ENCODE measurements at places on chromosomes 12 and 14.

GRCh38 chr14:104657101-104657524 lies 32.3 kb upstream of the INF2 start:
- no peak for DNase-seq

DNA sequence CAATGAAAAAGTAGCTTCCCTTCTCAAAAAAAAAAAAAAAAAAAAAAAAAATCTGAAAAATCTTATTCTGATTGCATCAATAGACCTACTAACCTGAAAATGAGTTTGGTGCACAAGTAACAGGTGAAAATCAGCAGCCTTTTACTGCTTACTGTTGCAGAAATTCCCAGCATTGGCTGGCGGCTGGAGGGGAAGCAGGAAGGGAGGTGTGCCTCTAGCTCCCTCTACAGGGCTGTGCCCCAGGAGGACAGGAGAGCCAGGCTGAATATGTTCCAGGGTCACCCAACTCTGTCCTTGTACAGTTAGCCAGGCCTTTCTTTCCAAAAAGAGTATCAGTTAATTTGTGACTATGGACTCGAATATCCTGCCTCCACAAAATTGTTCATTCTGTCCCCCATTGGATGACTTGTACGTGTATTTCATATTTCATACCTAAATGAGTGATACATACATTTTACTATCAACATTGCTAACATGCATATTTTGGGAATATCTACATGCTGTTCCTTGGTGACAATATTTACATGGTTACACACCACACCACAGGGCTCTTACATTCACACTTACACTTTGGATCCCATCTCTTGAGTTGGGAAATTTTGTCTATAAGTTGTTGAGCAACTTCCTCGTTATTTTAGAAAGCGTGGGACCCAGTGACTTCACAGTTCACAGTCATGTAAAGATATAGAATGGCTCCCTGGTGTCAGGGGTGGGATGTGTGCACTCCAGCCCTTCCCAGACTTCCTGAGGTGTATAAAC lies 124.8 kb downstream of the SAMD4A start:
- DNase-seq = no peak

DNA sequence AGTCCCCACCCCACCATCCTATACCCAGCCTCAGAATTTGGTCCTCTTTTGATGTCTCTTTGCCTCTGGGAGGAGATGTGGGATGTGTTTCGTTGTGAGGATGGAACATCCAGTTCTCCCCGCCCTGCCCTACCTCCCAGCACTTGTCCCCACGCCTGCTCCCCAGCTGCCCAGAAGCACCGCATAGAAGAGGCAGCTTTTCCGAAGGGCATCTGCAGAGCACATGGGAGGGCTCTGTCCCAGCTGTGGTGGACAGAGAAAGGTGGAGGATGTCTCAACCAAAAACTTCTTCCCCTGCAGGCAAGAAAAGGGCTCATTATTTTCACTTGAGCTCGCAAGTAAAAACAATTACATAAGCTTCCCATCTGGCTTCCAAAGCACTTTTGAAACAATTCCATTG lies 302.6 kb downstream of the PCNX1 start:
- DNase-seq = no peak

DNA sequence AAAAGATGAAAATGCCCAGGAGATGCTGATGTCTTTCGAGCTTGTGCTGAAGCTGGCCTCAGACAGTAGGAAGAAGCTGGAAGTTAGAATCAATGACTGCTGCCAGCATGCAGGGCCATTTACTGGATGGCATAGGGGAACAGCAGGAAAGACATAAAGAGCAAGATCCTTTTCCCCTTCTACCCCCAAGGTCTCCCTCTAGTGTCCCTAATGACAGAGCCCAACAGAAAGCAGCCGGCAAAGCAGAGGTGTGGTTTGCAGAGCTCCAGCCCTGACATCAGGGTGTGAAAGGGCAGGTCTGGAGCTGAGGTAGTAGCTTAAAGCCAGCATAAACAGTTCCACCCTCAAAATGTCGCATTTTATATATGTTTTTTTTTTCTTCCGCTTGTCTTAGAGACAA lies 1560.7 kb upstream of the TMEM132C start:
- no peak for DNase-seq

DNA sequence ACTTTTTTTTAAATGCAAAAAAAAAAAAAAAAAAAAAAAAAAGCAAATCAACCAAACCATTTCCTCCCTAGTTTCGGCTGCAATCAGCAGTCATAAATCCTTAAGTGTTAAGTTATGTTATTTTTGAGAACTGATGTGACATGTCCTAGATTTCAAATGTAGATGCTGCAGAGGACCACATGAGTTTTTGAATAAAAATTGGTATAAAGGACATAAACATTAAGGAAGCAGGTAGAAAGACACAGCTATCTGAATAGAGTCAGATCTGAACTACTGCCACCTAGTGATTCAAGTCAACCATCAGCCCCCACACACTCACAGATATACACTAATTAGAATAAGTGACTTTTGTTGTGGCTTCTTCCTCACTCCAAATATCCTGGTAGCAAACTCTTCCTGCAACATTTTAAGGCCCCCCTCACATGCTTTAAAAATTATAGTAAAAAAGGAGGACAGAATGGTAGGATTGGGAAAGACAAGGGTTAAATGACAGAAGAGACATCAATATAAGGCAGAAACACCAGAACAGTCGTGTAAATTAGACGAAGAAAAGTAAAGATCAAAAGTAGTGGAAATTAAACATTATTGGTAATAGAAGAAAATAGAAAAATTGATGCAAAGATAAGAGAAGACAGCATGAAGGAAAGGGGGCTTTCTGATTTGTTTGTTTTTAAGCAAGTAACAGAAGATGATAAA lies 394.5 kb upstream of the ATP2B1 start:
- DNase-seq = no peak

- DNase-seq = no peak
Measured at GRCh38 chr12:69001251-69001650, 68.3 kb upstream of the CPM start.

- DNase-seq = no peak
Measured at GRCh38 chr14:61585598-61586543, 109.4 kb upstream of the HIF1A start.

- DNase-seq = no peak
Measured at GRCh38 chr14:55052269-55052930, 953 bp downstream of the MAPK1IP1L start.

GRCh38 chr12:84814664-84815245 lies 97.8 kb downstream of the SLC6A15 start:
- DNase-seq = no peak

DNA sequence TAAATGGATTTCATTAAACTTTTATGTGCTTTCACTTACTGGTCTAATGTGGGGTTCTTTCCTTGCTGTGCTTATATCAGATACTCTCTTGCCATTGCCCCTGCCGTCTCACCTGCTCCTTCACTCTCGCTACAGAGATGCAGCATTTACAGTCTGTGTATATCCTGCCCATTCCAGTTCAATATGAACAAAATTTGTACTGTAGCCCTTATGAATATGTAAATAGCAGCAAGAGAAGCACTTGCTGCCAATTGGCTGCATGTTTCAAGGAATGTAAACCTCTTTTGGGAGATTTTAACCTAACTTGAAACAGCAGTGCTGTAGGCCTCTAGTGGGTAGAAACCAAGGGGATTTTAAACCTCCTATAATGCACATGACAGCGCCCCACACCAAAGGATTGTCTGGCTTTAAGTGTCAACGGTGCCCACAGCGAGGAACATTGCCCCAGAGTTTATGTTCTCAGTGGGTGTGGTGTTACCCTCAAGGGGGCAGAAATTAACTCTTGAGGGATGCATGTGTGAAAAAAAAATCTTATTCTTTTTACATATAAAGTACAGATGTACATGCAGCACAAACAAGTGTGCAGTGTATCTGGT lies 19.1 kb downstream of the PCNX1 start:
- DNase-seq = no peak

DNA sequence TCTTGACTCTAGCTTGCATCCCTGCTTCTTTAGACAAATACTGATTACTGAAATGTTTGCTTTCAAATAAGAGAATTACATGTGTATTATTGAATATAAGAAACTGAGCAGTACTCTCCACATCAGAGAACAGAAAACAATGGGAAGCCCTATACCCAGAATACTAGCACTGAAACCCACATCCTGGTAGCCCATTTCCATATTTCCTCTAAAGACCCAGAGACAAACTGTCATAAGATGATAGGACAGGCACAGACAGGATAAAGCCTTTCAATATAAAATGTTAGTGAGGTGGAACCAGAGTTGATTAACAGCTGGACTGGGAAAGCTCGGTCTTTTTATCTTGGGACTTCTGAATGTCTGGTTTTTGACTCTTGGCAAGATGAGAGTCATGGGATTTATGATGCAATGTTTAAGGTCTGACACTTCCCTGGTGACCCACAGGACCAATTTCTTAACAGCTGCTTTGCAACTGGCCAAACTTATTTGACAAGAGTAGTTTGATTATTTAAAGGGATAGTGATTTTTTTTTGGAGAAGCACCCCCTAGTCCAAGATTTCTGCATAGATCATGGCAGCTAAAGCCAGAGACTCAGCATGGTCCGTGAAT lies 166.9 kb upstream of the ATXN7L3B start:
- DNase-seq = no peak

- no peak for DNase-seq
Measured at GRCh38 chr14:51307551-51307950, 67.5 kb downstream of the TMX1 start.

- DNase-seq = no peak
Measured at GRCh38 chr14:74569806-74570591, 42.0 kb downstream of the LTBP2 start.

GRCh38 chr12:109157986-109158385 lies 41.6 kb downstream of the ACACB start:
- no peak for DNase-seq

DNA sequence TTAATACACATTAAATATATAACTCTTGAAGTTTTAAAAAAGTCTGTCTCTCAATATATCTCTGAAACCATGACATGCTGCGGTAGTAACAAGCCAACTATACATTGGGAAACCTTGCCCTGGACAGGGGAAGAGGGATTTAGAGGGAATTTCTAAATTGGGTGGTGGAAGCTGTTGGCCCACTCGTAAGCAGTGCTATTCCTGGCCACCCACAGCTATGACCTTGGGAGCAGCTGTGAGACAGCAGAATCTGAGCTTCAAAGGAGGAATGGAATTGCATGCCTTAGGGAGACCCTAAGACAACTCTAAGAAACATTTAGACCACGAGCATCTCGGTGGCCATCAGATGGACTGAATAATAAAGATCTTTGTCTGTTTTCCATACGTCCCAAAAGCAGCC lies 15.8 kb upstream of the GCH1 start:
- no peak for DNase-seq

Measured in SIG-M5 (cell line).